Umbilical cord (tissue), 2 donors: ENCODE measurements at places on chromosomes 3 and 15. TPM values are rescaled to one million over a fixed set of nuclear protein-coding genes. Genes with fewer than 3 reads are reported as not detected.

ACTC1 gene
- 194 TPM for total RNA-seq

DNA sequence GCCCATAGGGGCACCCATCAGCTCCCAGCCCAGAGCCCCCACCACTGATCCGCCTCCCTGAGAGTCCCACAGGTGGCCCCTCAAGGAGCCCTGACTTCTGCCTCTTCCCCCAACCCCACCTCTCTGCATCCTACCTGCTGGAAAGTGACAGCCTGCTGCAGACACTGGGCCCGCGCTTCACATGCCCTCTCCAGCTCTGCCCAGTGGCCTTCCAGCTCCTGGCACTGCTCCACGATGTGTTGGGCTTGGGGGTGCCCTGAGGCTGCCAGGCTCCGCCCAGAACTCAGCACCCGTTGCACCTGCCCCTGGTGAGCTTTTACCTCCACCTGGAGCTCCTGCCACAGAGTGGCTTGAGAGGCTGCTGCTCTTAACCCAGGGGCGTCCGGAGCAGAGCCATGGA lies 20.1 kb downstream of the SPTBN5 start:
- DNase-seq, result no peak

DNA sequence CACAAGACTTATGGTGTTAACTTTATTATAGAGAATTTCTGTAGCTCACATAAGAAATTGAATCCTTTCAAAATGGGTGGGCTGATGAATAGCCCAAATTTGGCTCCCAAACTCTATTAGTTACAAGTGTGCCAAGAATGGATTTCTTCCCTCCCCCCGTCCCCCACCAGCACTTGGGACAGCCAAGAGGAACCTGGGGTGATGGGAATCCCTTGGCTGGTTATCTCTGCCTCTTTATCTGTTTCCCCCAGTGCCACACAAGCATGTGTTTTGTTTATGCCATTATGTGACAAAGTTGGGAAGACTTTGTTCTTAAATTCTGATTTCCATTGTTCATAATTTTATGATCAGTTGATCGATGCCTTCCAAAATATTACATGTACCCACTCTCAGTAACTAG lies 28.3 kb downstream of the CMSS1 start:
- DNase-seq, result no peak

ARHGEF3 gene
- total RNA-seq, result 9.9 TPM
